PC-3 (cell line): ENCODE measurements at places on chromosomes 12 and 14. TPM values are rescaled to one million over a fixed set of nuclear protein-coding genes. Genes with fewer than 3 reads are reported as not detected.

Gene NANOG
- not detected in 2 replicates for total RNA-seq

Gene OR4K15
- not detected in 2 replicates for total RNA-seq

Gene COL2A1
- 6.7 TPM in 2 replicates for total RNA-seq

Gene PLEKHG3
- 49.6 and 64.0 TPM in 2 replicates for total RNA-seq

Gene POLE2
- total RNA-seq: 26.6 and 38.6 TPM in 2 replicates
